ENCODE measurements at places on chromosomes 13 and 19. TPM values are rescaled to one million over a fixed set of nuclear protein-coding genes. Genes with fewer than 3 reads are reported as not detected.

The SPRY2 gene
- total RNA-seq, result 40.0 TPM

The TICAM1 gene
- 14.6 TPM for total RNA-seq

The ATXN8OS gene
- not detected for total RNA-seq

The SYDE1 gene
- 17.5 TPM for total RNA-seq

The GPR12 gene
- total RNA-seq, result not detected

The C19orf33 gene
- 120 TPM for total RNA-seq

The ZIC2 gene
- not detected for total RNA-seq

The ASF1B gene
- total RNA-seq, result 10.5 TPM

The ZNF524 gene
- 22.3 TPM for total RNA-seq

The TSHZ3 gene
- total RNA-seq, result 7.0 TPM

The PRSS57 gene
- total RNA-seq, result not detected

The LRRC25 gene
- 53.7 TPM for total RNA-seq

The CYP4F11 gene
- total RNA-seq, result 2.3 TPM

DNA sequence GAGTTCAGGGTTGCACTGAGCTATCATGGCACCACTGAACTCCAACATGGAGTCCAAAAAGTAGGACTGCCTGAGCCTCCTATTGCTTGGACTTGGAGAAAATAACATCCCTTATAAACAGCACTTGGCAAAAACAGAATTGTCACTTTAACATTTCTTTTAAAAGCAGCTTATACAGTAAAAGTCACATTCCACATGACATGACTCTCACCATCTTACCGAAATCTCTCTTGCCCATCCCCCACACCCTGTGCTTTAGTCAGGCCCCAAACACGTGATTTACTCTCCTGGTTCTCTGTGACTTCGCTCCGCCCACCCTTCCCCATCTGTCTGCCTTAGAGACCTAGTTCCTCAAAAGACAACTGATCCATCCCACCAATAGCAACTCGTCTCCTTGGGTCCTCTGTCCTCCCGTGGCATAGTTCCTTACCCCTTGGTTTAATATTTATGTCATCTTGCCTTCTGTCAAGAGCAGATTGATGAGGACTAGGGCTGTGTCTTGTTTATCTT, 4.6 kb downstream of the SAFB start:
- H3K4me3 ChIP-seq, result peak overlapping the region; percentile 2
- peaks cover 59% of the 10 kb centered on the region for H3K36me3 ChIP-seq
- H3K27me3 ChIP-seq, result no peaks in the 10 kb centered on the region
- peaks cover 47% of the 10 kb centered on the region for H3K4me1 ChIP-seq

GRCh38 chr13:97028441-97029299, 34.4 kb upstream of the OXGR1 start:
- H3K4me1 ChIP-seq, result peaks cover 6% of the 10 kb centered on the region
- H3K27me3 ChIP-seq, result no peaks in the 10 kb centered on the region
- no peak overlapping the region for H3K27ac ChIP-seq
- DNase-seq, result peak; percentile 63

DNA sequence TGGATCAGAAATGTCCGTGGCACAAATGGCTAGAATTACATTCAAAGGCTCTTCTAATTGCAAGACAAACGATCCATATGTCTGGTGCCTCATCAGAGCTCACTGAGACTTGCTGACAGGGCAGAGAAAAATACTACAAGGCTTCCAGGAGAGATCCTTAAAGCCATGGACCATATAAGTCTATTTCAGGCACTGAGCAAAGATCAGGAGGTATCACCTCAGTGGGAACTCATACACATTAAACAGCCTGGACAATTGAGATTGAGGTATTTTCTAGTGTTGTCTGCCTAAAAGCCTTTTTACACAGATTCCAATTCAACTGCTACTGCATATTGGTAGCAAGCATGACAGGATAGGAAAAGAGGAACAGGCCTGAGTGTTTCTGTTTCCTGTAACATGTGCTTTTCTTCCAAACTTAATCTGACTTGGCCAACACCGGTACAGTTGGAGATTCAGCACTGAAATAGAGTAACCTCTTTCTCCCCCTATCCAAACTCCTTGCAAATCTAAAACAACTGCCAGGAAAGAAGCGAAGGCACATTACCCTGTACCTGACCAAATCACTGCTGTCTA, 65.9 kb downstream of the SERP2 start:
- H3K27ac ChIP-seq, result no peak overlapping the region
- H3K4me1 ChIP-seq, result peaks cover 7% of the 10 kb centered on the region
- H3K27me3 ChIP-seq, result no peaks in the 10 kb centered on the region
- DNase-seq, result peak; percentile 11
- no peaks in the 10 kb centered on the region for H3K36me3 ChIP-seq

- peaks cover 6% of the 10 kb centered on the region for H3K4me1 ChIP-seq
- H3K27me3 ChIP-seq, result no peaks in the 10 kb centered on the region
- no peak for DNase-seq
- H3K27ac ChIP-seq, result no peak overlapping the region
- no peaks in the 10 kb centered on the region for H3K36me3 ChIP-seq
- no peak overlapping the region for H3K4me3 ChIP-seq
Observed at GRCh38 chr13:98919566-98919965, 58.3 kb downstream of the DOCK9 start.

- H3K27ac ChIP-seq, result no peak overlapping the region
- no peaks in the 10 kb centered on the region for H3K27me3 ChIP-seq
- peak; percentile 39 for DNase-seq
- no peaks in the 10 kb centered on the region for H3K36me3 ChIP-seq
- H3K4me1 ChIP-seq, result no peaks in the 10 kb centered on the region
Observed at GRCh38 chr13:35818633-35819067, 312.5 kb downstream of the DCLK1 start.

DNA sequence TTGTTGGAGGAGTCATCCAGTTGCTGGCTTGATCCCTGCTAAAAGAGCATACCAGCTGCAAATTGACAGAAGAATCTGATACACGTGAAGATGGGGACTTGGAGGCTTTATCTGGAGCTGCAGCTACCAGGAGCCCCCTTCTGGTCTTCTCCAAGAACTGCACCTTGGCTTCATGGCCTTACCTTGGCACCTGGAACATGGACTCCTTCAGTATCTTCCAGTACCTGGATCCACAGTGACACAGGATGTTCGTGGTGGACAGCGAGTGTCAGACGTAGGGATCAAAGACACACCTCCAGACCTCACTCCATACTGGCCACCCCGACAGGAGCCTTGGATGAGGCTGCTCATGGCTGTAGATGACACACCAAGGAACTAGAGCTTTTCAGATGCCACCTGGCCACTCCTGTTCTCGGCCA, 9.9 kb upstream of the ACSBG2 start:
- no peaks in the 10 kb centered on the region for H3K36me3 ChIP-seq
- H3K27me3 ChIP-seq, result no peaks in the 10 kb centered on the region
- no peak overlapping the region for H3K27ac ChIP-seq
- no peak for DNase-seq

DNA sequence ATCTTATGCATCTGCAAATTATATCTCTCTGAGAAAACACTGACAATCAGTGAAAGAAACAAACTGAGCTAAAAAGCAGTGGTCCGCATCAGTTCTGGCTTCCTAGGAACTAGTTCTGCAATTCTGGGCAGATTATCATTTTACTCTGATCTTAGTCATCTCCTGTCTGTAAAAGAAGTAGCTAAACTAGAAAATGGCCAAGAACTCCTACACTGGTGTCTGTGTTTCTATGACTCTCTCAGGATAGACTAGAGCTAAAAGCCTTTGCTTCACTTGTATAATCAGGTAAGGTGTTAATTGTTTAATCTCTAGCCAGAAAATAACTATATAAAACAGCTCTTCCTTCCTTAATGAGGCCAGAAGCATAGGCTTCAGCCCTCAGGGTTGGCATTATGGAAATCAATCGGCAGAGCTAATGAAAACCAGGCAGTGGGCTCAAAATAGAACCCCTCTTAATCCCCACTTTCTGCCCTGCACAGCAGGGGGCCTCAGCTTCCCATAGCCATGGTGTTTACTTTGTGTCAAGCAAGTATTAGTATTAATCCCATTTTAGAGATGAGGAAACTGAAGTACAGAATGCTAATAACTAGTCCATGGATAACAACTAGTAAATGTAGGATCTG, 459.2 kb downstream of the FGF14 start:
- no peaks in the 10 kb centered on the region for H3K27me3 ChIP-seq
- H3K27ac ChIP-seq, result no peak overlapping the region
- DNase-seq, result no peak
- no peaks in the 10 kb centered on the region for H3K4me1 ChIP-seq
- no peak overlapping the region for H3K4me3 ChIP-seq
- no peaks in the 10 kb centered on the region for H3K36me3 ChIP-seq

GRCh38 chr13:43433691-43434141, 353.1 kb downstream of the ENOX1 start:
- no peaks in the 10 kb centered on the region for H3K36me3 ChIP-seq
- no peaks in the 10 kb centered on the region for H3K27me3 ChIP-seq
- no peak overlapping the region for H3K4me3 ChIP-seq
- no peaks in the 10 kb centered on the region for H3K4me1 ChIP-seq

- H3K36me3 ChIP-seq, result no peaks in the 10 kb centered on the region
- DNase-seq, result no peak
- no peak overlapping the region for H3K4me3 ChIP-seq
- peaks cover 27% of the 10 kb centered on the region for H3K27me3 ChIP-seq
- no peak overlapping the region for H3K27ac ChIP-seq
Observed at GRCh38 chr19:48698046-48698445, 2.3 kb downstream of the FUT2 start.

GRCh38 chr19:5738423-5738822, 18.0 kb downstream of the CATSPERD start:
- H3K36me3 ChIP-seq, result no peaks in the 10 kb centered on the region
- no peak for DNase-seq
- H3K27ac ChIP-seq, result no peak overlapping the region
- H3K27me3 ChIP-seq, result peaks cover 4% of the 10 kb centered on the region
- H3K4me1 ChIP-seq, result no peaks in the 10 kb centered on the region

DNA sequence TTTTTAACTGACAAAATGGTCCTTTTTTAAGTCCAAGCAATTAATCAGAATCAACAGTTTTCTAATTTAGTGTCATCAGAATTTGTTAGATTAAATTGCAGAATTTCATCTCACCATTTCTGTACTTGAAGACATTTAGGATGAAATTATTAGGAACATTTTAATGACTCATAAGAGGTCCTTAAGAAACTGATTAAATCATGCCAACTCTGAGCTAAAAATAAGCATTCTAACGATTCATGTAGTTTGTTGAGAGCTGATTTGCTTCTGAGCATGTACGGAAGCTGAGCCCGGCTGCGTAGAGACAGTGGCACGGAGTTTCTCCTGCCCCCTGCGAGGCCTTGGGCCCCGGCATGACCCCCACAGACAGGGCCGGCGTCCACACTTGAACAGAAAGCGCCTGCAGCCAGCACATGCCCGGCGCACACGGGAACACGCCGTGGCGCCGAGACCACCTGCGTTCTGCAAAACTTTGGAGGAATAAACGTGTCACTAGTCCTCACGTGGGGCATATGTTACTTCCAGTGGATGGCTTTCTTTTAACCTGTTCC, 89.7 kb upstream of the MCF2L start:
- no peaks in the 10 kb centered on the region for H3K36me3 ChIP-seq
- no peak overlapping the region for H3K27ac ChIP-seq
- no peak overlapping the region for H3K4me3 ChIP-seq
- DNase-seq, result peak; percentile 64
- no peaks in the 10 kb centered on the region for H3K27me3 ChIP-seq

GRCh38 chr13:34883396-34883795, 58.7 kb upstream of the NBEA start:
- H3K4me1 ChIP-seq, result no peaks in the 10 kb centered on the region
- no peak overlapping the region for H3K4me3 ChIP-seq
- no peaks in the 10 kb centered on the region for H3K36me3 ChIP-seq
- no peak for DNase-seq
- no peaks in the 10 kb centered on the region for H3K27me3 ChIP-seq

DNA sequence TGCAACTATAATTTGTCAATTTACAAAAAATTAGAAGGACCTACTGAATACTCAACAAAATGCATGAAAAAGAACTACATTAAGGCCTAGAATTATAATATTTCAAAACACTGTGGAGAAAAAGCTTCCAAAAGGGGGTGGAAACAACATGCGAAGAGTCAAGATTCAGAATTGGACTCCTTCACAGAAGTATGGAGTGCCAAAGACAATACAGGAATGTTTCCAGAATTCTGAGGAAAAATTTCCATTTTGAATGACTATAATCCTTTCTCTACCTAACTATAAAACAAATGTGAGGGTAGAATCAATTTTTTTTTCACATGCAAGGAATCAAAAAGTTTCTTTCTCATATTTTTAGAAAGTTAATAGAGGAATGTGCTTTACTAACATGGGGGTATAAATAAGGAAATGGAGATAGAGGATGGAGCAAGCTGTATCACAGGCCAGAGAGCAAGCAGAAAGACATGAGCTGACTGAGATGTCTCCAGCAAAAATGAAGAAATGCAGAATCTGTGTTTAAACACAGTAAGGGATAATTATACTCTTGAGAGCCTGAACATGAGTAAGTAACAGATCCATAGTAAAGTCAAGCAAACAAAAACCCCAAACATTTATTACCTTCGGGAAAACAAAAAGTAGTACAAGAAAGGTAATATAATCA, 39.5 kb upstream of the SMAD9 start:
- DNase-seq, result no peak
- no peak overlapping the region for H3K27ac ChIP-seq
- no peaks in the 10 kb centered on the region for H3K36me3 ChIP-seq
- no peaks in the 10 kb centered on the region for H3K27me3 ChIP-seq
- H3K4me1 ChIP-seq, result no peaks in the 10 kb centered on the region

GRCh38 chr13:99693351-99693750, 192.1 kb downstream of the TM9SF2 start:
- no peak overlapping the region for H3K4me3 ChIP-seq
- H3K36me3 ChIP-seq, result no peaks in the 10 kb centered on the region
- DNase-seq, result no peak
- no peaks in the 10 kb centered on the region for H3K27me3 ChIP-seq

DNA sequence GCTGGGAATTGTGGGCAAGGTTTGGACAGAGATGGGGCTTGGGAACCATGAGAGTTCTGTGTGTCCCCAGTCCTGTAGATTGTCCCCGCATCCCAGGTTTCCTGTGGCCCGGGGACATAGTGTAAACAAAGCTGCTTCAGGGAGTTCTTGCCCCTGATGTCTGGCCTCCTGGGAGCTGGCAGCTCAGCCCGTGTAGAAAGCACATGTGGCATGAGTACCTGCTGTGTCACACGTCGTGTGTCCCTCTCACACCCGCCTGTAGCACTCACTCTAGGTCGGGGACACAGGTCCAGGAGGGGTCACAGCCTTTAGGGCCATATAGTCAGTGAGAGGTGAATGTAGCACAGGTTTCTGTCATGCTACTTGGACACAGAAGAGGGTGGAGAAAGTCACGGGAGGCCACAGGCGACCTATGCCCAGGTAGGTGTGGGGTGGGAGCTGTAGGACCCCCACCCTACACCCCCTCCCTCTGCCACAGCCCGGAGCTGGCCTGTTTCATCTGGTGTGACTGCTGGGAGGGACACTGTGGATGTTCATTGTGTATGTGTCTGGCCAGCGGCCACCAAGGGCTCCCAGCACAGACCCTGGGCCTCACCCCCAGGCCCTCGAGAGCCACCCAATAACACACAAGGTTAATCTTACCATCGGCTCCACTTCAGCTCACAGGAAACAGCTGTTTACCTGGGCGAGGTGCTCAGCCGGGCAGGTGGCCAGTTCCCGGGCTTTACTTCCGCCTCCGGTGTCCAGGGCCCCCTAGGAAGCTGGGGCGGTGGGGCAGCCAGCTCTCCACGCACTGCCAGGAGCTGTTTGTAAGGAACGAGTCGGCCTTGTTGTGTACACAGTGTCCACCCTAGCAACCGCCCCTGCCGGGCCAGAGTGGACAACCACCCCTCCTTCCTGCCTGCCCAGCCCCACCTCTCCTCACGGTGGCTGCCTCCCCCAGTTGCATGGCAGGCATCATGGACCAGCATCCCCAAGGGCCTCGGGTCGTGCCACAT, 49.7 kb downstream of the COMP start:
- peak; percentile 83 for DNase-seq
- no peaks in the 10 kb centered on the region for H3K36me3 ChIP-seq
- H3K27ac ChIP-seq, result peak overlapping the region; percentile 15
- peaks cover 25% of the 10 kb centered on the region for H3K4me1 ChIP-seq
- no peaks in the 10 kb centered on the region for H3K27me3 ChIP-seq
